Stimulated activated CD4-positive, alpha-beta T cell treated with anti-CD3 and anti-CD28 coated beads, Interleukin-1b, Interleukin-23, amount 100 ng/mL, for 24 hours (primary cell): ENCODE measurements at places on chromosomes 2 and 18.

GRCh38 chr2:239247401-239248245 lies 153.2 kb downstream of the HDAC4 start:
- DNase-seq, result no peak

- DNase-seq, result no peak
Observed at GRCh38 chr2:147937744-147938349, 82.7 kb downstream of the ORC4 start.

DNA sequence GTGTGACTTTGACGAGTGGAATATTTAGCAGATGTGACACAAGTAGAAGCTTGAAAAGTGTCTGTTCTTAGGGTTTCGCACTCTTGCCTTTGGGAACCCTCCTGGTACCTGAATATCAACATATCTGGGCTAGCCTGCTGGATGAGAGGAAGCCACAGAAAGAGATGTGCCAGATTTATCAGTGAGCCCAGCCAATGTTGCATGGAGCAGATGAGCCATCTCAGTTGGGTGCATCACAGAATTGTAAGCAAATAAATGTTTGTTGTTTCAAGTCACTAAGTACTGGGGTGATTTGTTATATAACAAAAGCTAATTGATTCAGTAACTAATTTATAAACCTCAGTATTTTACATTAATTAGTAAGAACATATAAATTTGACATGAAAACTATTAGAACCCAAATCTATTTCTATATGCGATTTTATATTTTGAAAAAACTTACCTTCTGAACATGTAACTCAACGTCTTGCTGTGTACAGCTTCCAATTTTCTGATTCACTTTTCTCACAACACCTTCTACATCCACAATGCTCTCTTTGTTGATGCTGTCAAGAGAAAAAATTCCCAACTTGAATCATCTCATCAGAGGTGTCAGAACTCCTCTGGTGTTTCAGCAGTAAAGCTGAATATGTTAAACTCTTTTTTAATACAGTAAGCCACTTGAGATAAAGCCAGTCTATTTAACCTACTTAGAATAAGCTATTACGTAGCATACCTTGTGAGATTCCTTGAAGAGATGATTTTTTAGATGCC lies 42.3 kb downstream of the DARS1 start:
- no peak for DNase-seq

GRCh38 chr2:71839826-71840225 lies 307.8 kb downstream of the CYP26B1 start:
- no peak for DNase-seq
